ENCODE measurements at places on chromosomes 4 and X.

DNA sequence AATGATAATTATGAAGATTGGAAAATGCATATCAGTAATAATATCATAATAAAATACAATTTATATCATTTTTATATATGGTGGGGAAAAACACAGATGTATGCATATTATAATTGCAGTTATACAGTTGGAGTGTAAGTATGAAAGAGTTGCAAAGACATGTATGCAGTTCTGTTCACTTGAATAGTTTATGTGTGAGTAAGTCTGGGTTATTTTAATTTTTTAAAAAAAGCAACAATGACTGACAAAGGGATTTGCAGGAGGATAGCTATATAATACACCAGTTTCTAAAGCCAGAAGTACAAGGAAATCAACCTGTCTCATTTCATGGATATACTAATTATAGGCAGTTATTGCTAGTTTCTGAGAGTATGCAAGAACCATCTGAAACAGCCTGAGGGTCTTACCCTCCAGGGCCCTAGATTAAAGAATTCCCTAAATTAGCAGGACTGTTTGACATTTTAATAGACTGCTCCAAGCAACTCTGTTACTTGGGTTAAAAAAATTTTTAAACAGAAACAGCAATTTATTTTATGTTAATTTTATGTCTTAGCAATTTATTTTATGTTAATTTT is 40.2 kb downstream of the FAM114A1 start:
- no peak for DNase-seq

DNA sequence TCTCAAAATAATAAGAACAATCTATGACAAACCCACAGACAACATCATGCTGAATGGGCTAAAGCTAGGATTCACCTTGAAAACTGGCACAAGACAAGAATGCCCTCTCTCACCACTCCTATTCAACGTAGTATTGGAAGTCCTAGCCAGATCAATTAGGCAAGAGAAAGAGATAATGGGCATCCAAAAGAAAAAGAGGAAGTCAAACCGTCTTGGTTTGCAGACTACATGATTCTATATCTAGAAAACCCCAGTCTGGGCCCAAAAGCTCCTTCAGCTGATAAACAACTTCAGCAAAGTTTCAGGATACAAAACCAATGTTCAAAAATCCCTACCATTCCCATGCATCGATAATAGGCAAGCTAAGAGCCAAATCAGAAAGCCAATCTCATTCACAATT is 59.0 kb downstream of the CHM start:
- no peak for DNase-seq

DNA sequence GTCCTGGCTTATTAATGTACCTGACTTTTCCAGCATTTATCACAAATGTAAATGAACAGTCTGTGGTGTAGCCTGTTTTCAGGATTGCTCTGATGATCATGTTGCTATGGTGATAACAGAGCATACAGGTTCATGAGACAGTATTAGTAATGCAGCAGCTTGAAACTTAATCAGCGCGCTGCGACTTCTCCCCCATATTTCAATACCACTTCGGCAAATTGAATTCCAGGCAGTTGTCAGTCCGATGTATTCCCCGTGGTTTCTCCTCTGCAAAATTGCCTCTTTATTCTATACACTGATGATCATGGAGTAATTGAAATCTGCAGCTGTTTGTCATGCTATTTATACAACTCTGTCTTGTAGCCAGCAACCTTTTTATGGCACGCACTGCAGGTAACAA is 239.3 kb downstream of the C4orf33 start:
- DNase-seq: no peak

DNA sequence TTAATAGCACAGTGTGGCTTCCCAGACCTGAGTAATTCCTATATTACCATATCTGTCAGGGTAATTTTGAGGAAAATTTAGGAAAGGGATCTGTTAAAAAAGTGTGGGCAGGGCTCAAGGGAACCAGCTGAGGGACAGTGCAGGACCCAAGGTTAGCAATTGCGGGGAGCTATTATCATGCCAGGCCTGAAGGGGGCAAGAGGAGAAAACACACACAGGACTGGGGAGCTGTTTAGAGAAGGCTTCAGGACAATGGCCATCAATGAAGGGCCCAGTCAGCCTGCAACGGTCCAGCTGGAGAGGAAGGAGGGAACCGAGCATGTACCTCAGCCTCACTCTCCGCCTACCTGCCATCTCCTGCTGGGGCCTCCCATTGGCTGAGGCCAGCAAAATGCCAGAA is 19.0 kb upstream of the NHS start:
- no peak for DNase-seq

- DNase-seq: no peak
These were observed 15.5 kb downstream of the CLDN22 start for GRCh38 chr4:183304538-183304937.

DNA sequence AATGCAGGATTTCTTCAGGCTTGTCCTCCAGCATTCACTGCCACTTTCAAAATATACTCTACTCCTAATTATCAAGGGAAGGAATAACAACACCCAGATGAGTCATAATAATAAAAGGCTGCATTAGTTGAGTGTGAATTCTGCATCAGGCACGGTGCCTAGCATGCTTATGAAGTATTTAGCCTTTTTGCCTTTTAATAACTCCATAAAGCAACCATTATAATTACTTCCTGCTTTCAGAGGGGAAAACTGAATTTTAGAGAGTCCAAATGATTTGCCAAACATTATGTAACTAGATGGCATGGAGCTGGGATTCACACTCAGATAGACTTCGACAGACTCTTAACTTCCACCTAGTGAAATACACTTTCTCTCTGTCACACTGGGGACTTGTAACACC is 2365.5 kb downstream of the PCDH7 start:
- no peak for DNase-seq

GRCh38 chr4:155578726-155579370 is 87.8 kb upstream of the GUCY1A1 start:
- no peak for DNase-seq
